Activated T-helper 2 cell treated with anti-CD3 and anti-CD28 coated beads, Interferon-gamma antibody, Interleukin-2, Interleukin-4, amounts not matched to agents 10 μg/mL and 5 μg/mL and 100 μg/mL, durations not matched to agents 14 hours and 24 hours and 36 hours (primary cell): ENCODE measurements at places on chromosomes 5 and 9.

- peak; percentile 18 for DNase-seq
These were observed 534 bp downstream of the ERP44 start for GRCh38 chr9:100098046-100098886.

- no peak for DNase-seq
These were observed 399 bp downstream of the NUP155 start for GRCh38 chr5:37370550-37370863.

DNA sequence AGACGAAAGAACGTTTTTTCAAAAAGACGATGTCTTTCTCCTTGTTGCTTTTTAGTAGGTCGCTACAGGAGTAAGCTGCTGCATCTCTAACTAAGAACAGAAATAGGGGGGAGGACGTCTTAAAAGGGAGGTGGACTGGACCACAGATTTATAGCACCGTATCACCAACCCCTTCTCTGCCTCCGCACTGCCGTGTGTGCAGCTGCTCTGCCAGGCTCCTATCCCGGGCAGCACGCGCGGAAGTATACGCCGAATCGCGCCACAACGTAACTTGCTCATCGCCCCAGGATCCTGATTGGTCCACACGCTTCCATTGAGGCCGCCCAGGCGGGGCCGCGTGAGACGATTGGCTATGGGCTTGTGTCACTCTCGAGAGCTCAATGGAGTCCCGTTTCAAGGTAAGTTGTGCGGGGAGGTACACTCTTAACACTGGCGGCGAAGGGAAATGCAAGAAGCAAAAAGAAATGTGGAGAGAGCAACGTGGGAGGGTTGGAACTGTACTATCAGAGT is at the start of gene ELAVL2:
TSS of gene ELAVL2 (minus strand) at position 121 of the 510 bp plus-strand sequence. CDS start 64,006 bp downstream, outside the sequence.
- DNase-seq = no peak

- DNase-seq = no peak
These were observed 212.6 kb downstream of the SPATA31D1 start for GRCh38 chr9:82201196-82201595.

DNA sequence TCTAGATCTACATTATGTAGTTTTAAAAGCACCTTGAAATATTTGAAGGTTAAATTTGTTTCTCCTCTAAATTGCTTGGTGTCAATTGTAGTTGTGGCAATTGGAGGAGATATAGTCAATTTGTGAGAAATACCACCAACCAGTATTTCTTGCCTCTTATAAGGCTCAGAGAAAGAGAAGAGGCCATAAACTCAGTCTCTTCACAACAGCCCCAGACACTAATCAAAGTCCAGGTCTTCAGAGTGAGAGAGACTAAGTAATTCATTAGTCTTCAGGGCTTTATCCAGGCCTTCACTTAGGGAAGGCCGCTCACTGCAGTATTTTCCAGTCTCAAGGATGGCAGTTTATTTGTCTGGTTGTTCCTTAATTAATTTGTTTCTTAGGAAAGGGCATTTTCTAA is 168.0 kb upstream of the RGMB start:
- DNase-seq = no peak

DNA sequence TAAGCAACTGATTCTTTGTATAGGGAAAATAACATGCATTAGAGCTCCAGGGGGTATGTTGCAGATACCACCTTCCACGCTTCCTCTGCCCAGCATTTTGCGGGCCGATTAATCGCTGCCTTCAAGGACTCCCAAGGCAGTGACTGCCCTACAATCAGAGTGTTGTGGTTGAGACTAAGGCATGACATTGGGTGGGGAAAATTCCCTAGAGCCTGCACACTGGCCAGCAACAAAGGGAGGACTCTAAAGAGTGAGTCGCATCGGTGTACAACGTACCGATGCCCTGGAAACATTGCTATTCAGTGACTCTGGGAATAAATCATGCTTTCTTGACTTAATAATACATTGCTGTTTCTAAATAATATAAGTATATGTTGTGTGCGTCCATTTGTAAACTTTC is 119.7 kb downstream of the ZNF462 start:
- DNase-seq = no peak

DNA sequence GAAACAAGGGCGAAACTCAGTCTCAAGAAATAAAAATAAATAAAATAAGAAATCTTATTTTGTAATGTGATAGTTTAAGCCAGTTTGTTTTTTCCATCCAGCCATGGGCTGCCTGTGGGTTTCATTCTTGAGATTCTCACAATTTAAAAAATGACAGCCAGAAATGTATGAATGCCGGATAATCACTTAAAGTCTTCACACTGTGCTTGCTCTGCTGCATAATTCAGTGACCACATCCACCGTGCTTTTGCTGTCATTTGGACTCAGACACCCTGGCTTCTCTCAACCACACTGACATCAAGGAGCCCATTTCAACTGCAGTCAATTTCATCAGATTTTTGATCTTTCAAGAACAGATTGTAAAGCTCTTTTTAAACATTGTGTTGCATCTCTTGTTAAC is 61.0 kb upstream of the DAPK1 start:
- DNase-seq = no peak

GRCh38 chr5:39533749-39534148 is 109.0 kb upstream of the DAB2 start:
- DNase-seq = no peak

- no peak for DNase-seq
These were observed 22.4 kb downstream of the UTP15 start for GRCh38 chr5:73587923-73588322.
